IMR-90 (cell line): ENCODE measurements at places on chromosomes 16 and 17. TPM values are rescaled to one million over a fixed set of nuclear protein-coding genes. Genes with fewer than 3 reads are reported as not detected.

MAP2K6 gene
- 3.6 and 5.7 TPM in 2 replicates for total RNA-seq

DNA sequence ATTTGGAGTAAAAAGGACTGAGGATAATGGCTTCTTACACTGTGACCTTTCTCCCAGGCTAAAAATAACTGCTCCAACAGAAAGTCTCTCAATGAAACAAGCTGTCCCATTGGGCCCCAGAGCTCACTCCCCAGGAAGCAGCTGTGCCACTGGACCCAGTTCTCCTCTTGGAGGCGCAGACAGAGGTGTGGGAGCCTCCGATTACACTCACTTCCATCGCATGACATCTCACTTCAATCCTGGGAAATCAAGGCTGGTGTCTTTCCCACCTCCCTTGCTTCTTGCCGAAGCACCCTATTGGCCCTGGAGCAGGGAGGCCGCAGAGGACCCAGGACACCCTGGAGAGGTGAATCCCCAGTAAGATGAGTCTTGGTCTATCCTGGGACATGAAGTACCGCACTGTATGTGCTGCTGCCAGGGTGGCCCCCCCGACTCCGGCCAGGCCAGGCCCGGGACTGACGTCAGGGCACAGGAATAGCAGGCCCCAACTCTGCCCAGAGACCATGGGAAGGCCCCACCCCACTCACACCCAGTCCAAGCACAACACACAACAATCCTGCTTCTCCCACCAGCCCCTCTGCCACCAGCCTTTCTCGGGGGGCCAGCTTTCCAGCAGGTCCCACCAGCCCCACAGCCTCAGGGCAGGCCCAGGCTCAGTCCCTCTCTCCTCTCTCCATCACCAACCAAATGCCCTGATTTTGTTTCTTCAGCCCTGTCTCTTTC, 29.5 kb downstream of the SRL start:
- H3K27ac ChIP-seq = peak overlapping the region; percentile 19
- no peaks in the 10 kb centered on the region for H3K36me3 ChIP-seq
- no peak for DNase-seq
- peaks cover 25% of the 10 kb centered on the region for H3K4me1 ChIP-seq
- H3K27me3 ChIP-seq = no peaks in the 10 kb centered on the region
- no peak overlapping the region for H3K4me3 ChIP-seq

GRCh38 chr16:21704733-21705132, 41.0 kb downstream of the OTOA start:
- no peaks in the 10 kb centered on the region for H3K36me3 ChIP-seq
- peaks cover 7% of the 10 kb centered on the region; the same call in 1 of the 2 replicates for H3K27me3 ChIP-seq
- no peaks in the 10 kb centered on the region for H3K4me1 ChIP-seq
- no peak overlapping the region for H3K4me3 ChIP-seq
- no peak for DNase-seq
- H3K27ac ChIP-seq = no peak overlapping the region

DNA sequence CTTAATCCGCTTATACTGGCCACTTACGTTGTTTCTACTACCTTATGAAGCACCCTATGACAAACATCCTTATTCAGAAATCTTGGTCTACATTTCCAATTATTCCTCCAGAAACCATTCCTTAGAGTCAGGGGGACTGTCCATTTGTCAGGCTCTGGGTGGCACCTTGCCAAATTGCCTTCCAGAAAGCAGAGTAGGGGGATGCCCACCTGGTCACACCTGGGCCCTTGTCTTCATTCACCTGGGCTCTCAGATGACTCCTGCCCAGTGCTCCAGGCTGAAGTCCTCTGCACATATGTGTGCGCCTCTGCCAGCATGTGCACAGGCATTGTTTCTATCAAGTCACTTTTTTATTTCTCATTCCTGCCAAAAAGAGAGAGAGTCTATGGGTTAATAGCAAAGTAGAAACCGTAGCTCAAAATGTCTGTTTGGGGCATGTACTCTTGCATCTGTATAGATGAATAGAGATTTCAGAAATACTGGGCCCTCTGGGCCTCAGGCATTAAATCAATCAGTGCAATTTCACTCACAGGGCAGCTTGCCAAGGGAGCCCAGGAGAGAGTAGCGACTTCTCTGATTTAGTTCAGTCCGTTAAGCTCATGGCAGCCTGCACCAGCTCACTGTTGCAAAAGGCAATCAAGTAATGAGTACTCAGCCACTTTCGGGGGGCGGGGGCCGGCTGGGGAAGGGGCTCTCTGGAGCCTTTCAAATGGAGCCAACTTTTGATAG, 104.7 kb downstream of the SOCS1 start:
- H3K27me3 ChIP-seq = no peaks in the 10 kb centered on the region
- no peak for DNase-seq
- no peak overlapping the region for H3K4me3 ChIP-seq
- peaks cover 10% of the 10 kb centered on the region for H3K4me1 ChIP-seq
- H3K36me3 ChIP-seq = no peaks in the 10 kb centered on the region

GRCh38 chr16:84687715-84688114, 12.1 kb upstream of the USP10 start:
- H3K27ac ChIP-seq = peak overlapping the region; percentile 24; the same call in 1 of the 2 replicates
- H3K36me3 ChIP-seq = no peaks in the 10 kb centered on the region
- H3K4me3 ChIP-seq = no peak overlapping the region
- peak; percentile 96 for DNase-seq
- peaks cover 9% of the 10 kb centered on the region for H3K4me1 ChIP-seq
